ENCODE measurements at places on chromosomes 6 and 20. TPM values are rescaled to one million over a fixed set of nuclear protein-coding genes. Genes with fewer than 3 reads are reported as not detected.
A peak's percentile ranks its signal among the peaks of the same experiment; 100 is the strongest.

- DNase-seq = no peak
These were observed 702.7 kb downstream of the MAFB start for GRCh38 chr20:39986173-39986904.

GRCh38 chr6:159298840-159299239, 129.6 kb downstream of the FNDC1 start:
- no peak for DNase-seq

GRCh38 chr6:72689107-72689954, 67.5 kb downstream of the KCNQ5 start:
- DNase-seq = no peak

DNA sequence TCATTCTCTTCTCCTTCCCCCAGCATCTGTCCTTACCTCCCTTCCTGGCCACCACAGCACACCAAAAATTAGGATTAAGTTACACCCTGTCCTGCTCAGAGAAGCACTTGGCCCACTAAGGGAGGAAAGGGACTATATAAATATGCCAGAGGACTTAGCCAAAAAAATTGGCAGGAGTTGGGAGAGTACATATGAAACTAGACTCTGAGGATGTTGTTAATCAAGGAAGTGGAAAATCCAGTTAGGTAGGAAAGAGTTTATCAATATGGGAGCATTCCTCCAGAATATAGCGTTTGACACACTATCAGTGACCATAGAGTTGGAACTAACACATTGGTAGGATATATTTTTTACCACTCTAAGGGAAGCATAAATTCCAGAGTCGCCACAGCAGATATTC, 57.3 kb upstream of the TSHZ2 start:
- no peak for DNase-seq

GRCh38 chr6:12826584-12826983, 110.0 kb downstream of the PHACTR1 start:
- DNase-seq = no peak

GRCh38 chr20:56429502-56429901, 17.4 kb downstream of the CASS4 start:
- peak; percentile 65 for DNase-seq

- peak; percentile 8 for DNase-seq
These were observed 860 bp downstream of the DEFB124 start for GRCh38 chr20:31474097-31474436.

Gene C6orf52
- total RNA-seq = 3.9 TPM

Gene MROH8
- total RNA-seq = 0.91 TPM
